ENCODE measurements at places on chromosomes 1 and 21.

DNA sequence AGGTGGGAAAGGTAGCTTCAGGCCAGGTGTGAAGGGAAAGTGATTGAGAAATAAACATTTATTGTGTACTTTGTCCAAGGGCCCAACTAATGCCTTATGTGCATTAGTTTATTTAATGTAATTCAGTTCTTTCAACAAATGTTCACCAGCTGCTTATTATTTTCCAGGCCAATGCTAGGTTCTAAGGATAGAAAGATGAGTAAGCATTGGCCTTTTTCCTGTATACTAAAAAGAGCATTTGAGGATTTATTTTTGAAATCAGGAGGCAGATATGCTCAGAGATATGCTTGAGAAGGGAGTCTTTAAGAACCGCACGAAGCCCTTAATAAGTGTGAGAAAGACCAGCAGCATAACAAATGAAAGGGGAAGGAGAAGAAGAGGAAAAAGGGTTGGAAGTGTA lies 32.0 kb downstream of the CLCA1 start:
- no peak for DNase-seq

DNA sequence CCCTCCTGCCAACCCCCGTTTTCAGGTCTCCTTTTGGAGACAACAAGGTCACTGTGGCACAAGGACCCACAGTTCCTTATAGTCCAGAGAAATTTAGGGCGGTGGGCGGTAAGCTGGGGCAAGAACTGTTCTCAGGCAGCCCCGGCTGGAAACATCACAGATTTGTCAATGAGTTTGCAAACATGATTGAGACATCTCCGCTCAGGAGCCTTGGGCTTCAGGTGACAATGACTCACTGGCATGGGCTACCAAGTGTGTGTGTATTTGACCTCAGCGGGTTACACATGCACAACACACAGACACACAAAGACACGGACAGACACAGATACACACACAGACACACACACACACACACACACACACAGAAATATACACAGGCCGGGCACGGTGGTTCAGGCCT lies 58.2 kb upstream of the ABCG1 start:
- no peak for DNase-seq

GRCh38 chr1:205879974-205880373 lies 30.0 kb upstream of the PM20D1 start:
- DNase-seq, result no peak

- DNase-seq, result no peak
Observed at GRCh38 chr1:19844731-19845495, 29.8 kb upstream of the RNF186 start.

GRCh38 chr1:78168306-78168705 lies 122.5 kb downstream of the GIPC2 start:
- no peak for DNase-seq
